ENCODE measurements at places on chromosomes 7 and 10.
A peak's percentile ranks its signal among the peaks of the same experiment; 100 is the strongest.

GRCh38 chr7:106795877-106796231 lies 69.2 kb upstream of the PIK3CG start:
- no peak for DNase-seq

DNA sequence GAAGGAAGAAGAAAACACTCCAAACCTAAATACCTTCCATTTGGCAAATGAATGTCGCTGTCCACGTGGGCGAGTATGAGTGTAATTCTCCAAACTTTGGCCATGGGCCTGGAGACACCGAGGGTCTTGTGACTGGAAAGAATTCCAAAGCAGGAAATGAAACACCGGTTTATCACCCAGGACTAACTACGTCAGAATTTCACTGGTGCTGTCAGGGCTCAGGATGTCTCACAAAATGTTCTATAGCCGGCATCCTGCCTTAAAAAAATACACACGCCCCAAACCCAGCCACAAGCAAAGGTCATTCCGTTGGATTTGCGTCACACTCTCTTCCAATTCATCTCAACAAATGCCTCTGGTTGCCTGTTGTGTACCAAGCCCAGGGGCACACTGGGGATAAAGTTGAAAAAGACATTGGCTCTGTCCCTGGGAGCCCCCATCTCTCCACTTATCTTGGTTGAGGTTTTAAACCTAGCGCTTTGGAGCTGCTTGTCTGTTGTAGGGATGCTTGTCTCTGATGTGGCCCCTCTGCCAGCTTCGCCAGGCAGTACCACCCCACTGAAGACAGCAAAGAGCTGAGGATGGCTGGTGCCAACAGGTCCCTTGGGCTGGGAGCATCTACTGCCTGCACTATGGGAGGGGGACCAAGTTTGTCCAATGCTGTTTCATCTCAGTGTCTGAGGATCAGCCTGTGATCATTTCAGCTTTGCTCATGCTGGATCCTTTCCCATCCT lies 31.2 kb downstream of the GSTO2 start:
- DNase-seq, result no peak

DNA sequence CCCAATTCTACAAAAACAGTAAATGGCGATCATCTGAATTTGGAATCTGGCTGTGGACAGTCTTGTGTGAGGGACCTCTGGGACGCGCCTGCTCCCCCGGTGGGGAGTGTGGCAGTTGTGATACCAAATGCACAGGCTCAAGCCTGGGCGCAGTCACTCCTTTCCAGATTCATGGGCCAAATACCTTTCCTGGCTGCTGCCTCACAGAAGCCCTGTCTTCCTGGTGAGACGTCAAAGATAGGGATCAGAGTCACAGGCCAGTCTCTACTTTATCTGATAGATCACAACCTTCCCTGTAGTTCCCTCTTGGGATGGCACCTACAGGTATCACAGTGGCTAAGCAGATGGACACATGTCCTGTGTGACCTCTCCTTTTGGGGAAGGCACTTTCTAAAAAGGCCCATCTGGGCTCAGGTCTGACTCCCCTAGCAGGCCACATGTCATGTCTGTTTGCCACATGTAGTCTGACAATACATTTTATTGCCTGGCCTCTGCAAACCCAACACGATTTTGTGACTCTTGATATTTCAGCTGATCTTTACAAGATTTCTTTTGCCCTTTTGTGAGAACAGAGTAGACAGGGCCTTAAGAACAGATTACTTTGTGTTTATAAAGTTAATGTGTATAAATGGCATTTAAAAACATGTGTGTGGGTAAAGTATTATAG lies 150.1 kb downstream of the SNX10 start:
- no peak for DNase-seq

GRCh38 chr7:13886356-13886755 lies 103.1 kb downstream of the ETV1 start:
- DNase-seq, result no peak

GRCh38 chr7:7793921-7794320 lies 75.5 kb upstream of the RPA3 start:
- no peak for DNase-seq

GRCh38 chr10:48818081-48818480 lies 121.6 kb downstream of the LRRC18 start:
- DNase-seq, result no peak

GRCh38 chr10:91088300-91089140 lies 131.9 kb upstream of the PCGF5 start:
- DNase-seq, result peak; percentile 5

DNA sequence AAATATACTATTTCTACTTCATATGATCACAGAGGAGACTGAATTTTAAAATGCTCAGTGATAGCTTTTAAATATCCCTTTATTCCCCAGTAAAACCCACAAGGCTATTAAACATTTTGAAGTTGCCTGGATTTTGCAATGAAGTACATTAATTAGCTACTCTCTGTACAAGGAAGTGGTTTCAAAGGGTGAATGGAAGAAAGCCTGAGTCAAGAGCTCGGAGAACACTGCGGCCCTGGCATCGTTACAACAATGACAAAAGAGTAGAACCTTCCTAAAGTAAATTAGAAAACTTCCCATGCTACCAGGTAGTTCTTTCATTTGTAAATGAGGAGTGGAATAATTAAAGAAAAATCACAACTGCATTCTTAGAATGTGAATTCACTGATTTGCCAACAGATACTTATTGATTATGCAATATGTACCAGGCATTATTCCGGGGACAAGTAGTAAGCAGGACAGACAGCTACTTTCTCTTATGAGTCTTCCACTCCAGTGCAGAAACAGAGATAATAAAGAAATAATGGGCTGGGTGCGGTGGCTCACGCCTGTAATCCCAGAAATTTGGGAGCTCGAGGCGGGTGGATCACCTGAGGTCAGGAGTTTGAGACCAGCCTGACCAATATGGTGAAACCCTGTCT lies 63.0 kb downstream of the ZNF22 start:
- DNase-seq, result peak; percentile 51

- no peak for DNase-seq
Observed at GRCh38 chr10:133016493-133017202, 71.1 kb upstream of the ADGRA1 start.

DNA sequence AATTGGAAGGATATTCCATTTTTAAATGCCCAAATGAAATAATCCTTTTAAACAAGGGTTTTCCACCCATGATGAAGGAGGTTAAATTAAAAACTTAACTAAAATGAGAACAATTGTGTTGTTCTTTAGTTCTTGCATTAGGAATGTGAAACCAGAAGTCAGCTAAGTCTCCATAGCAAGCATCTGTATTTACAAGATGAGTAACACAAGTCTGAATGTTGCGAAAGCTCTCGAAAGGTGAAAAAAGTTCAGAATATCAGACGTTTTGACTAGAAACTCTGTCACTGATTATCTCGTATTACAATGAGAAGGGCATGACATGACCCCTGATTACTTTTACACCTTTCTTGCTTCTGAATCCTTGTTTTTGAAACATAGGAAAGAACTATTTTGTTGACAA lies 149.6 kb downstream of the BICC1 start:
- DNase-seq, result peak; percentile 76

GRCh38 chr10:43683451-43684291 lies 35.0 kb upstream of the ZNF32 start:
- peak; percentile 19 for DNase-seq

GRCh38 chr10:33423154-33423529 lies 88.7 kb upstream of the NRP1 start:
- no peak for DNase-seq

DNA sequence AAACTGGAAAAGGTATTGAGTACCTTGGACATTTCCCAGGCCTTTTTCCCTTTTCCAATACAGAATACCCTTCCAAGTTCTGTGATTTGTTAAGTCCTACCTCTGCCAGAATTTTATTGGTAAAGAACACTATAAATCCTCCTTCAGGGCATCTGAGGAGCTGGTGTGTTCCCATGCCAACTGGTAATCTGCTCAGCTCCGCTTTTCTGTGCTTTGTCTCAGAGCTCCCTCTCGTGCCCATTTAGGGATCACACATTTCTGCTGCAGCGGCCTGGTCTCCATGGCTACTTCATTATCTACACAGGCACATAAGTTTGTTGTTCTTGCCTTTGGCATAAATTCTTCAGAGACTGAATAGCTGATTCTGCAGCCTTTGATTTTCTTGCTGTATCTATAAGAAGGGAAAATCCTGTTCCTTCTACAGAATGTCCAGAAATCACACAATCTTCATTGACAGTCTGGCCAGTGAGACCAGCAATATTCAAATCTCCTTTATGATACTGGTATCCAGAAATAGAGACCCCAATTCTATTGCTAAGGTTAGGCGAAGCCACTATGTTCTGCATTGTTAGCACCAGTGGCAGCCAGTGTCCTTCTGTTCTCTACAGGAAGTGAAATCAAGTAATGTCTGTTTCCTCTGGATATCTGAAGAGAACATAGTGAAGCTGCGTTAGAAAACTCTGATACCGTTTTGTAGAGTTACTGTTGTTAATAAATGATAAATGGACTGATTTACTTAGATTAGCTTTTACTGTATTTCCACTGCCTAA lies 51.9 kb downstream of the DENND11 start:
- peak; percentile 58 for DNase-seq

- DNase-seq, result no peak
Observed at GRCh38 chr7:155467846-155468784, 10.2 kb downstream of the EN2 start.

GRCh38 chr10:3672220-3672619 lies 112.8 kb downstream of the KLF6 start:
- DNase-seq, result no peak

DNA sequence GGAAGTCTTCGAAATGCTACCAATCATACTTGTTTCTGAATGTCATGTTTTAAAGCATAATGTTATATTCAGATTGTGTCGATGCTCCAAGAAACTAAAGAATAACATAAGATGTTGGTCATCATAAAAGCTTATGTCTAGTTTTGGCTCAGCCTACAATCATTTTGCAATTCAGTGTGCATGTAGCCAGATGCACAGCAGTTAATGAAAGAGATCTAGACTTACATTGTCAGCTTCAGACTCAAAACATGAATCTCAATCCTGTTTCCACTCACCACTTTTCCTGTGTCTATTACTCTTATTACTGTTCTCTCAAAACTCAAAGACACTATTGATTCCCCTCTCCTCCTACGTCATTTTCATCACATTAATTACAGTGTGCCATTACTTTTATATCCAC lies 21.4 kb downstream of the TMEM196 start:
- DNase-seq, result no peak

DNA sequence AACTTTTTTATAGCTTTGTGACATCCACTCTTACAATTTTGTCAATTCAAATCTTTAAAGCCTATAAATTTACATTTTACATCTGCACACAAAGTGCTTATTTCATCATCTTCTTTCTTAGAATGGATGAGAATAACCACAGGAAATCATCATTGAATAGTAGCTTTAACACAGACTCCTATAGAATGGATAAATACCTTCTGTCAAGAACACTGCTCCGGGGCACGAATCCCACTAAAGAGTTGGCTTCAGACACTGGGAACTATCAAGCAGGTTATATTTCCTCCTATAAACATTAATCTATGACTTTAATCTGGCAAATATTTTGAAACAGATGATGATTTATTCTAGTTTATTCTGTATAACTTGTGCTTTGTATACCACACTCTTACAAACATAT lies 269.7 kb upstream of the TPK1 start:
- no peak for DNase-seq

DNA sequence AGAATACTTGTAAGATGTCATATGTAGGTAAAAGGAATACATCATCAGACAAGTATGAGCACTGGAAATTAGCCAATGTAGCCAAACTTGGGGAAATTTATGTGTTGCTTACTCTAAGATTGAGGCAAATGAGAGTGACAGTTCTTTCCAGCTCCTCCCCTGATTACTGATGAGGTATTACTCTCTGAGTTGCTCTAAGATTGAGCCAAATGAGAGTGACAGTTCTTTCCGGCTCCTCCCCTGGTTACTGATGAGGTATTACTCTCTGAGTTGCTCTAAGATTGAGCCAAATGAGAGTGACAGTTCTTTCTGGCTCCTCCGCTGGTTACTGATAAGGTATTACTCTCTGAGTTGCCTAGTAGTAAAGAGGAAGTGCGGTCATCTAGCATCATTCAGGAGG lies 435.8 kb downstream of the NRG3 start:
- no peak for DNase-seq

GRCh38 chr10:687583-688311 lies 1.7 kb downstream of the DIP2C start:
- DNase-seq, result no peak

GRCh38 chr7:104903846-104904245 lies 110.2 kb upstream of the KMT2E start:
- no peak for DNase-seq

DNA sequence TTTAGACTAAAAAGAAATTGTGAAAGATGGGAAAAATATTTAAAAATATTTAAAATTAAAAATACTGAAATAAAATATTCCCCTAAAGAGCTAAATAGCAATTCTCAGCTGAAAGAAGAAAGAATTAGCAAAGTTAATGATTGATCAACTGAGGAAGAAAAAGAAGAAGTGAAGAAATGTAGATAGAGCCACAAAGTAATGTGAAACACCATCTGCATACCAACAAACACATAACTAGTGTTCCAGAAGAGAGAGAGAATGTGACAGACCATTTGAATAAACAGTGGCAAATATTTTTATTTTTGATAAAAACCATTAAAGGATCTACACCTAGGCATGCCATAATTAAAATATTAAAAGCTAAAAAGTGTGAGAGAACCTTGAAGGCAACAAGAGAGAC lies 784.5 kb upstream of the ZWINT start:
- DNase-seq, result no peak

- no peak for DNase-seq
Observed at GRCh38 chr7:151340794-151341356, 737 bp upstream of the NUB1 start.

DNA sequence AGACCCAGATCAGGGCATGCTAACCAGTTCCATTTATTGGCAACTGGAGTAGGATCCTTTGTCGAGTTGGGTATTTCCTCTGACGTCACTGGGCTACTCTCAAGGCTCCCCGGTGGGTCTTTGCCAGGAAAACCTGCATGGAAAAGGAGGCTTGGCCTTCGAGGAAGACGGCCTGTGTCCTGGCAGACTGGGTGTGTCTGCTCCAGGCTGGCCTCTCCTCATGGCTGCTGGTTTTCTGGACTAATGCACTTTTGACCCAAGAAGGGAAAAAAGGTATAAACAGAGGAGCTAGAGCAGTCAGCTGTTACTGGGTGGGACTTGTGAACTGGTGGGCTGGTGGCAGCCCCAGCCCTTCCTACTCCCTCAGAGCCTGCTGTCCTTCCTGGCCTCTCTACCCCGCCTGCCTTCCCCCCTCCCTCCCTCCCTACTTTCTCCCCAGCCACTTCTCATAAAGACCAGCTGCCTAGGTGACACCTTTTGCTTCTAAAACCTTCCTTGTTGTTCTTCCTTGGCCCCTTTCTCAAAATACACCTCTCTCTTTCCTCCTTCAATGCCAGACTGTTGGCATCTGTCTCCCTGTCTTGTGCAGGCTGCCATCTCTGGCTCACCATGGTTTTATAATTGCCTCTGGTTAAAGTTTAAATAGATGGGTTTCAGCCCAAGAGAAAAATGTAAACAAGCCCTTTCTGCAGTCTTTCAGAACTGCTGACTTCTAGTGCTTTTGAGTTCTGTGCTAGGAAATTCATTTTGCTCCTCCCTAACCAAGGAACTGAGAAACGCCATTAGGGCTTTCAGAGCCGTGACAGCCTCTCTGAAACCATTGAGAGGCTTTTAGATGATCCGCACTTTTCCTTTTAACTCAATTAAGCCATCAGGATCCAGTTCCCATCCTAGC lies 101.8 kb upstream of the MKLN1 start:
- DNase-seq, result no peak
